ENCODE measurements at places on chromosomes 5 and 9. TPM values are rescaled to one million over a fixed set of nuclear protein-coding genes. Genes with fewer than 3 reads are reported as not detected.

CDH6 gene
- total RNA-seq, result not detected

SV2C gene
- not detected for total RNA-seq

DNA sequence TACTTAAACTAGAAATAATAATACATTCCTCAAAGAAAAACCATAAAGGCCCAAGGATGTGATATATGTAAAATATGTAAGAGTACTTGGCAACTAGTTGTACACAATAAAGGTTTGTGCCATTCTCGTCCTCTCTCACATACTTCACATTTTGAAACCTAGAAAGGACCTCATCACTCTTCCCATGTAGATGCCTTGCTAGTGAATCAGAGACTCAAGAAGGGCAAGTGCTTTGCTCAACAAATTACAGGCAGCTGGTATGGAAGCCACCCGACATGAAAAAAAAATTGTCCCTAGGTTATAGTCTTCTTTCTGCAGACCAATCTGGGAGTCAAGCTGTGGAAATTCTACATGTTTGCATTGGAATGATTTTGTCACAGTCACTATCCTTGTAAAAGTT is 31.7 kb downstream of the ADRB2 start:
- DNase-seq, result no peak
- H3K4me3 ChIP-seq, result no peak overlapping the region
- peaks cover 33% of the 10 kb centered on the region for H3K4me1 ChIP-seq

KLF9 gene
- 5.9 TPM for total RNA-seq

GRCh38 chr5:55851675-55851979 is 470 bp downstream of the IL31RA start:
- H3K27me3 ChIP-seq, result no peaks in the 10 kb centered on the region
- no peak for DNase-seq
- H3K36me3 ChIP-seq, result no peaks in the 10 kb centered on the region
- peaks cover 31% of the 10 kb centered on the region for H3K4me1 ChIP-seq

Measured in SJSA1 (cell line).